ENCODE measurements at places on chromosomes 2 and 18. TPM values are rescaled to one million over a fixed set of nuclear protein-coding genes. Genes with fewer than 3 reads are reported as not detected.

DNA sequence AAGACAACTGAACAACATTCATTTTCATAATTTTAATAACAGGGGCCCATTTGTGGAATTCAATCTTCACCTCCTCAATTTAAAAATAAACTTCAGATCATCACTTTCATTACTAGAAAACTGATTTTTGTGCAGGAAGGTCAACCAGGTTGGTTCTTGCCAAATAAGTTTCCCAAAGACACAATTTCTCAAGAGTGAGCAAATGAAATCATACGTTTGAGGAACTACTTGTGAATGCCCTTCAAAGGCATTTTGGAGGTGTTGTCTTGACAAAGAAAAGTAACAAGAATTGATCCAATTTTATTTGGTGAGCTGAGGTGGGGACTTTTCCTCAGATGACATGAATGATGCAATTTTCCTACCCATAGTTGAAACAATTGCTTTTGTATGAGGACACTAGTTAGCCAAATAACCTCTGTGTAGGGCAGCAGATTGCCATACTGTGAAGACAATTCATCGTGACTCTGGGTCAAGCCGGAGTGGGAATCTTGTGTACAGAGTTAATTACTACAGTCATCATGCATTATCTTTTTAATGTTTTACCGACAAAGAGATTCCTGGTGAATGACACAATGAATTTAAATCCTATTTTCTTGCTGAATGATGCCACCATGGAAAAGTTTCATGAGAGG is 121.8 kb downstream of the TGFA start:
- H3K4me1 ChIP-seq, result no peaks in the 10 kb centered on the region
- DNase-seq, result no peak
- H3K27ac ChIP-seq, result no peak overlapping the region

GRCh38 chr2:235563056-235563910 is 69.4 kb downstream of the AGAP1 start:
- no peaks in the 10 kb centered on the region for H3K27me3 ChIP-seq
- DNase-seq, result no peak
- H3K4me3 ChIP-seq, result no peak overlapping the region
- no peak overlapping the region for H3K27ac ChIP-seq
- H3K4me1 ChIP-seq, result peaks cover 10% of the 10 kb centered on the region

VAMP5 gene
- total RNA-seq, result 15.8 TPM

KHK gene
- 3.3 TPM for total RNA-seq

CPS1 gene
- total RNA-seq, result 31.2 TPM

Data from endodermal cell (in vitro differentiated cells).